T-helper 17 cell (primary cell): ENCODE measurements at places on chromosomes 3 and 15. TPM values are rescaled to one million over a fixed set of nuclear protein-coding genes. Genes with fewer than 3 reads are reported as not detected.

GRCh38 chr15:52680041-52680391, 828 bp upstream of the ATOSA start:
- DNase-seq, result no peak
- H3K27ac ChIP-seq, result peak overlapping the region; percentile 99
- H3K27me3 ChIP-seq, result no peaks in the 10 kb centered on the region
- peaks cover 5% of the 10 kb centered on the region for H3K36me3 ChIP-seq
- peaks cover 38% of the 10 kb centered on the region for H3K4me1 ChIP-seq
- peak overlapping the region; percentile 75 for H3K4me3 ChIP-seq

DNA sequence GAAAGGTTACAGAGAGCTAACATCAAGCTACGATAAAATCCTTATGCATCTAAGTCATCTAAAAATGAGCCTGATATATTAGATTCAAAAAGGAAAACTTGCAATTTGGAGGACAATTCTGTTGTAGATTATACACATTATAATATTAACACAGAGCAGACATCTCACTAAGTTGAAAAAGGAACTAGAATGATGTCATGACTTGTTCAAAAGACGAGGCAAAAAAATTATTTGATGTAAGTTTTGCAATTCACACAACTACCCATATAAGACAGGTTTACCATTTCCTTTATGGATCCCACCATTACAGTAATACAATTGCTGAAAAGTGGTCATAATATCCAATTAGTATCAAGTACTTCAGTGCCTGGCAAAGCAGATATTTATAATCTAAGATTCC, 15.9 kb downstream of the SATB1 start:
- peak overlapping the region; percentile 84 for H3K27ac ChIP-seq
- no peak overlapping the region for H3K4me3 ChIP-seq
- no peaks in the 10 kb centered on the region for H3K27me3 ChIP-seq
- DNase-seq, result no peak

- H3K4me1 ChIP-seq, result peaks cover 2% of the 10 kb centered on the region
- peaks cover 11% of the 10 kb centered on the region for H3K27me3 ChIP-seq
- H3K36me3 ChIP-seq, result no peaks in the 10 kb centered on the region
- no peak overlapping the region for H3K27ac ChIP-seq
- H3K4me3 ChIP-seq, result no peak overlapping the region
- DNase-seq, result no peak
Observed at GRCh38 chr3:13119471-13120220, 46.4 kb upstream of the IQSEC1 start.

DNA sequence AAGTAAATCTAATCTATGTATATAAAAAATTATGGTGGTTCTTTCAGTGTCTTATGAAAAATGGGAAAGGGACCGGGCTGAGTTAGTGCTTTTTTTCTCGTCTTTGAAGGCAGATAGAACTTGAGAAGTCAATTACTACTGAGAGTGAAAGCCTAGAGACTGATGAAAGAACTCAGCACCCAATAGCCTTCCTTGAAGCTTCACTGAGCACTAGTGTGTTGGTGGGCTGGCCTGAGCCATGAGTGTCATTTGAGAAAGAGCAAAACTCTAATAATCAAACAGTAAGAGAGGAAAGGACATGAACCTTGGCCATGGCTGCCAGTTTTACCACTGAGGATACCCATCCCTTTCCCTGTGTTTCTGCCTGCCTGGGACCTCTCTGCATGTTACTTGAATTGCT, 428.3 kb upstream of the RASGRP1 start:
- DNase-seq, result no peak
- no peaks in the 10 kb centered on the region for H3K4me1 ChIP-seq
- peaks cover 23% of the 10 kb centered on the region for H3K27me3 ChIP-seq

Gene MAPK6
- total RNA-seq, result 36.8 TPM

Gene ACTRT3
- total RNA-seq, result not detected

Gene OXTR
- not detected for total RNA-seq

GRCh38 chr15:62502451-62502850, 337.4 kb upstream of the C2CD4B start:
- no peak overlapping the region for H3K27ac ChIP-seq
- H3K4me1 ChIP-seq, result no peaks in the 10 kb centered on the region
